ENCODE measurements at places on chromosomes 2 and 18. TPM values are rescaled to one million over a fixed set of nuclear protein-coding genes. Genes with fewer than 3 reads are reported as not detected.

CFC1 gene
- not detected for total RNA-seq

NR4A2 gene
- 0.40 TPM for total RNA-seq

RAX gene
- not detected for total RNA-seq

NOSTRIN gene
- total RNA-seq = not detected

DHX57 gene
- total RNA-seq = 36.9 TPM

NPHP1 gene
- 1.5 TPM for total RNA-seq

KCNK3 gene
- not detected for total RNA-seq

C2orf80 gene
- not detected for total RNA-seq

ABCB11 gene
- not detected for total RNA-seq

ABHD1 gene
- 2.4 TPM for total RNA-seq

TCF23 gene
- not detected for total RNA-seq

LINC00305 gene
- 5.1 TPM for total RNA-seq

PSMA8 gene
- not detected for total RNA-seq

MC2R gene
- total RNA-seq = not detected

ECEL1 gene
- total RNA-seq = not detected

C18orf54 gene
- 14.3 TPM for total RNA-seq

MYO1B gene
- total RNA-seq = not detected

MC4R gene
- total RNA-seq = not detected
